ENCODE measurements at places on chromosomes 16 and 17.

GRCh38 chr17:73648974-73649373 is 4.7 kb upstream of the SDK2 start:
- DNase-seq, result no peak

GRCh38 chr16:64364016-64364415 is 757.8 kb downstream of the CDH11 start:
- DNase-seq, result no peak

DNA sequence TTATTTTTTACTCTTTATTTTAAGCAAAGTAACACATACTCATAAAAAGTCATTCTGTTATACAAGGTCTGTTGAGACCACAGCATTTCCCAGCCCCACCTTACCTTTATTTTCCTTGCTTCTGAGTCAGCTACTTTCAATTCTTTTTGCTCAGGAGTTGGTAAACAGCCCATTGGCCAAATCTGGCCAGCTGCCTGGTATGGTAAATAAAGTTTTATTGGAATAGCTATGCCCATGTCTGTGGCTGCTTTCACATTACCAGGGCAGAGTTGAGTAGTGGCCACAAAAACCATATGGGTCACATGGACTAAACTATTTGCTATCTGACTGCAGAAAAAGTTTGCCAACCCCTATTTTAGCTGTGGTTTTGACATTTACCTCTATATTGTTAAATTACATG is 3.4 kb upstream of the NSRP1 start:
- no peak for DNase-seq

- DNase-seq, result peak; percentile 92
These were observed 81.1 kb downstream of the ANKRD11 start for GRCh38 chr16:89409161-89409711.

- DNase-seq, result no peak
These were observed 55.0 kb upstream of the MEAK7 start for GRCh38 chr16:84559311-84559932.

GRCh38 chr17:81553616-81554181 is 1.5 kb upstream of the FAAP100 start:
- DNase-seq, result no peak

- DNase-seq, result no peak
These were observed 18.5 kb downstream of the GAA start for GRCh38 chr17:80119839-80120238.

DNA sequence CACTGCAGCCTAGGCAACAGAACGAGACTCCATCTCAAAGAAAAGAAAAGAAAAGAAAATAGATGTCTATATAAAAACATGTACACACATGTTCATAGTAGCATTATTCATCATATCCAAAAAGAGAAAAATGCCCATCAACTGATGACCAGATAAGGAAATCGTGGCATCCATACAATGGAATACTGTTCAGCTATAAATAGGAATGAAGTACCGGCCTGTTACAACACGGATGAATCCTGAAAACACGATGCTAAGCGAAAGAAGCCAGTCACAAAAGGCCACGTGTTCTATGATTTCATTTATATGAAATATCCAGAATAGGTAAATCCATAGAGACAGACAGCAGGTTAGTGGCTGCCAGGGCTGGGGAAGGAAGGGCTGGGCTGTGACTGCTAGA is 65.8 kb downstream of the TBC1D16 start:
- no peak for DNase-seq

GRCh38 chr16:89616623-89617022 is 3.2 kb downstream of the DPEP1 start:
- no peak for DNase-seq

DNA sequence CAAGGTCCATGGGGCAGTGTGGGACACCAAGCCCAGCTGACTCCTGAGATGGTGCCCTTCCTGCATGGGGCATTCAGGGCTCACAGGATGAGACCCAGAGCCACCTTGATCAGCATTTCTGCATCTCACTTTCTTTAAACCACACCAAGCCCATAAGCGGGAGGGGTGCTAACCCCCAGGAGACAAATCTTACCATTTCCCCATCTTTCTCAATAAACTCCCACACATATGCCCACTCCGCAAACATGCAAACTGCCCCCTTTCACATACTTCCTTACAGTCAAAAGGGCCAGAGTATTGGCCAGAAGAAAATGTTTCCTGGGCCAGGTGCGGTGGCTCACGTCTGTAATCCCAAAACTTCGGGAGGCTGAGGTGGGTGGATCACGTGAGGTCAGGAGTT is 3.7 kb upstream of the SLC39A11 start:
- no peak for DNase-seq

DNA sequence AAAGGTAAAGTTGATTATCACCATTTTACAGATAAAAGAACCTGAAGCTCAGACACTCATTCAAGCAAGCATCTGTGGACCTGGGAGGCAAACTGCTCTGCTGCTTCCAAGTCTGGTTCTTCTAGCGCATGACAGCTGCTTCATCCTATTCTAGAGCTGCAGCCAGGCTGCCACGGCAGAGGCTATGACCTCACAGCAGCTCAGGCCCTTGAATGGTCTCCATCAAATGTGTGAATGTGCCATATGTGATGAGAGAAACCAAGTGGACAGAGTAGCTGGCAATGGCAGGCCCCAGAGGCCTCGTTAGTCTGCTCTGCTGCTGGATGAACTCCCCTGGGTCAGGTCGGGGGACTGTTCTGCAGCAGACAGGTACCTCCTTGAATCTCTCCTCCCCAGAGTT is 30.7 kb upstream of the FOXJ1 start:
- DNase-seq, result no peak

DNA sequence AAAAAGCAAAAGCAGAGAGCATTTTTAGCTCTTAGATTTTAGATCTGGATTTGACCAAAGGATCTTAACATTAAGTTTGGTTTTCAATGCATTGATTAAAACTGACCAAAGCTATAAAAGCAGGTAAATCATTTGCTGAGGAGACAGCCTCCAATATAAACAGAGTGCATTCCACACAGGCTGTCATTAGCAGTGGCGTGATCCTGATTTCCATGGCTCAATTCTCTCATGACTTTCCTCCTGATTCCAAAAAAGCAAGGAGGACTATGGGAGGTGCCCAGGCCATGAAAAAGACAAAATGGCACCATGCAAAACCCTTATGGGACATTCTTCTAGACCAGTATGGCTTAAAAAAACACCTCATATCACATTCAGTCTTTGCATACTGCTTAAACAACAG is 53.5 kb downstream of the PARN start:
- no peak for DNase-seq

DNA sequence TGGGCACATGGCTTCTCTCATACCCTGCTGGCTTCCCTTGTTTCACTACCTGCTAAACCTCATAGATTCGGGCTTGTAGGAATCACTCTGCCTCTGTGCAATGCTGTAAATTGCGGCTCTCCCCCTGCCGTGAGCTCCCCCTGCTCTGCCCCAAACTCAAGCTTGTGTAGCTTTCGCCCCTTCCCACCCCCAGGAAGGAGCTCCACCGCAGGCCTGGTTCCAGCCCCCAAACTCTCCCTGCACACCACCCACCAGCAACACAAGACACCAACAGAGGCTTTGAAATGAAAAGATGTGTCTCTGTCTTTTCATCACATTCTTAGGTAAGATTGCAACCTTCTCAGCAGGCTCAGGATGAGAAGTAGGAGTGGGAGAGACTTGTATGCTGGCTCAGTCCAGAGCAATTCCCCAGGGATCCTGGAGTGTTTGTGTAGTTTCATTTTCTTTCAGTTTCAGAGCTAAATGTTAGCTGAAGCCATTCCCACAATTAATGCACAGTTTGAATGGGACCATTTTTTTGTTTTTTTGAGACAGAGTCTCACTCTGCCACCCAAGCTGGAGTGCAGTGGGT is 14.2 kb downstream of the CX3CL1 start:
- DNase-seq, result no peak

- DNase-seq, result no peak
These were observed 16.7 kb downstream of the ZNF423 start for GRCh38 chr16:49839017-49839825.

All from T-cell (primary cell).